Peyer's patch (tissue), 4 donors: ENCODE measurements at places on chromosomes 6 and 20. TPM values are rescaled to one million over a fixed set of nuclear protein-coding genes. Genes with fewer than 3 reads are reported as not detected.
A peak's percentile ranks its signal among the peaks of the same experiment; 100 is the strongest.

OR2H1 gene
- not detected for total RNA-seq

CDYL gene
- total RNA-seq = 77.6 TPM

DNA sequence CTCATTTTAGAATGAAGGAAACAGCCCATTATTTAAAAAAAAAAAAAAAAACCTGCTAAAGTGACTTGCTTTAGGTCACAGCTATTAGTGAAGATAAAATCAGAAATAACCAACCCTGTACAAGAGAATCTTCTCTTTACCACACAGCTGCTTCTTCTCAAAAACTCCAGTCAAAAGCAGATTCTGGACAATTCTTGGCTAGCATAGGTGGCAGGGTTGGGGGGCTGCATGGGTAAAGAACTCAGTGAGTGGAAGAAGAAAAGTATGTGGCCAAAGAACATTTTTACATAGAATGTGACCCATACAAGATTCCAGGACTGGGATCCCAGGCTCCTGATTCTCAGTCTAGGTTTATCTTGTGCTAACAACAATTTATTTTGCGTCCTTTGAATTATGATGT is 9.4 kb upstream of the FRK start:
- no peak for DNase-seq
- no peaks in the 10 kb centered on the region for H3K27me3 ChIP-seq
- H3K27ac ChIP-seq = no peak overlapping the region
- H3K36me3 ChIP-seq = no peaks in the 10 kb centered on the region

- no peak overlapping the region for H3K27ac ChIP-seq
- no peak for DNase-seq
- H3K4me1 ChIP-seq = peaks cover 5% of the 10 kb centered on the region
- no peaks in the 10 kb centered on the region for H3K36me3 ChIP-seq
These were observed 53.6 kb upstream of the TNFAIP3 start for GRCh38 chr6:137813308-137813970.

DNA sequence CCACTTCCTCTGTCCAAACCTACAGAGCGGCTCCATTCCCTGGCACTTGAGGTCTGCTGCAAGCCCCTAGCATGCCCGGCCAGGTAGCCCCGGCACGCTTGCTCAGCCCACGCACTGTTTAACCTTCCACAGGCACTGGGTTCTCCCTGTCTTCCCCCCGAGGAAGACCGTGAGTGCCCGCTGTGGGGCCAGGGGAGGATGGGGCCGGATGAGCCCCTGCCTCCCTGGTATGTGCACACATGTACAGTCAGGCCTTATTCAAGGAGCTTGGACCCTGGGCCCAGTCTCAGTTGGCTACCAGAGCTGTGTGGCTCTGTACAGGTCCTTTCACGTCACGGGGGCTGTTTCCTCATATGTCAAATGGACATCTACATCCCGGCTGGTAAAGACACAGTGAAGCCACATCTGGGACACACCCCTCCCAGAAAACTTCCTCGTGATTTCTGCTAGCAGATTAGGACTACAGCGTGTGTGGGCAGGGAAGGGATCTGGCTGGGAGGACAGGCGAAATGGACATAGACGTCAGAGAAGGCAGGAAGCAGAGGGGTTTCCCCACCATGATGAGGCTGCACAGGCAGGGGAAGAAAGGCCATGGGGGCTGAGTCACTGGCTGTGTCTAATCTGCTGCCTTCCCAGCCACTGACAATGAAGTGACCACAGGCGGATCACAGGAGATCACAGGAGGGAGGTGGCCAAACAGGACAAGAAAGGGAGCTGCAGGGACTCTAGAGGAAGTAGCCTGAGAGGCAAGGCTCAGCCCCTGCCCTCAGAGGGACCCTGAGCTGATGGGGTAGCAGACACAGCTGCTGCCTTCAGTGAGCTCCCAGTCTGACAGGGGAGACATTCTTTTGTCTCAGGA is 62.9 kb downstream of the MRPL14 start:
- no peaks in the 10 kb centered on the region for H3K27me3 ChIP-seq
- peak; percentile 22 for DNase-seq
- peaks cover 4% of the 10 kb centered on the region for H3K4me1 ChIP-seq
- H3K27ac ChIP-seq = peak overlapping the region; percentile 7
- no peak overlapping the region for H3K4me3 ChIP-seq

TMEM217 gene
- not detected for total RNA-seq

GRCh38 chr6:35596448-35597442 is 84.0 kb upstream of the TULP1 start:
- no peak overlapping the region for H3K4me3 ChIP-seq
- H3K4me1 ChIP-seq = no peaks in the 10 kb centered on the region
- no peaks in the 10 kb centered on the region for H3K36me3 ChIP-seq
- peak overlapping the region; percentile 84 for H3K27ac ChIP-seq
- H3K27me3 ChIP-seq = no peaks in the 10 kb centered on the region

CST5 gene
- not detected for total RNA-seq

- no peaks in the 10 kb centered on the region for H3K4me1 ChIP-seq
- no peak for DNase-seq
- no peaks in the 10 kb centered on the region for H3K27me3 ChIP-seq
- H3K36me3 ChIP-seq = no peaks in the 10 kb centered on the region
These were observed 142.3 kb downstream of the FARS2 start for GRCh38 chr6:5403609-5404008.

- H3K27me3 ChIP-seq = no peaks in the 10 kb centered on the region
- DNase-seq = no peak
- no peaks in the 10 kb centered on the region for H3K36me3 ChIP-seq
- H3K27ac ChIP-seq = no peak overlapping the region
- H3K4me3 ChIP-seq = no peak overlapping the region
These were observed 109.7 kb downstream of the BCAS1 start for GRCh38 chr20:53960579-53961272.
